ENCODE measurements at places on chromosomes 2 and 18.

- no peak for DNase-seq
Measured at GRCh38 chr2:9498210-9498609, 23.9 kb downstream of the IAH1 start.

DNA sequence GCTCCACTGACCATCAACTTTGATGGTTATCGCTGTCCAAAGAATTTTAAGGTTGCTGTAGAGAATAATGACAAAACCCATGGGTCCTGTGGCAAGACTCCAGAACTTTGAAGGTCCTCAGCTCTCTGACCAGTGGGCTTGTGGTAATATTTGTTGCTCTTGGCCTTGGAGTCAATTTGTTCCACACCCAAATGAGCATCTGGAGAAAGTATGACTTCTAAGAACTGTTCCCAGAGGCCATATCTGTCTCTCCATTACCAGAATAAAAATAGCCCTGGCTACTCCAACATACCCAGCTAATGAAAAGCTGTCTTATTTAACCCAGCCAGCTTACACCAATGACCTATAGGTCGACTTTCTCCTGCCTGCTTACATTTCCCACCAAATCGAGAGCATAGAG is 466.4 kb downstream of the MEIS1 start:
- no peak for DNase-seq

GRCh38 chr2:980176-980575 is 29.5 kb downstream of the SNTG2 start:
- no peak for DNase-seq

GRCh38 chr2:40123746-40124145 is 328.1 kb downstream of the SLC8A1 start:
- DNase-seq = no peak

GRCh38 chr2:122525336-122525735 is 769.9 kb downstream of the TSN start:
- no peak for DNase-seq

GRCh38 chr2:108967757-108968156 is 21.3 kb downstream of the EDAR start:
- DNase-seq = no peak

- DNase-seq = no peak
Measured at GRCh38 chr2:130258356-130258755, 60.1 kb upstream of the TUBA3E start.

- no peak for DNase-seq
Measured at GRCh38 chr18:9735238-9735637, 27.1 kb downstream of the RAB31 start.

GRCh38 chr2:100408104-100408503 is 9.4 kb downstream of the CHST10 start:
- no peak for DNase-seq

Measured in stimulated activated CD4-positive, alpha-beta T cell treated with anti-CD3 and anti-CD28 coated beads, TNF-alpha, amount 100 ng/mL, for 1 hour (primary cell).